Right cardiac atrium (tissue), 5 donors: ENCODE measurements at places on chromosomes 12 and 14. TPM values are rescaled to one million over a fixed set of nuclear protein-coding genes. Genes with fewer than 3 reads are reported as not detected.

- no peak for DNase-seq
These were observed 1187.3 kb upstream of the SEL1L start for GRCh38 chr14:82720946-82721345.

GRCh38 chr12:124422570-124423523 is 128.0 kb downstream of the RFLNA start:
- peak; percentile 98 for DNase-seq

- DNase-seq: no peak
These were observed 69.2 kb downstream of the CRACR2A start for GRCh38 chr12:3683670-3684069.

- no peak for DNase-seq
These were observed 16.4 kb upstream of the MIA2 start for GRCh38 chr14:39217214-39217879.

- DNase-seq: peak; percentile 57
These were observed at the start of gene RNU6-7 for GRCh38 chr14:32201816-32202490. Gene RNU6-7 (plus strand): TSS chr14:32202045.

GRCh38 chr12:32198555-32198954 is 91.9 kb downstream of the BICD1 start:
- DNase-seq: no peak

DNA sequence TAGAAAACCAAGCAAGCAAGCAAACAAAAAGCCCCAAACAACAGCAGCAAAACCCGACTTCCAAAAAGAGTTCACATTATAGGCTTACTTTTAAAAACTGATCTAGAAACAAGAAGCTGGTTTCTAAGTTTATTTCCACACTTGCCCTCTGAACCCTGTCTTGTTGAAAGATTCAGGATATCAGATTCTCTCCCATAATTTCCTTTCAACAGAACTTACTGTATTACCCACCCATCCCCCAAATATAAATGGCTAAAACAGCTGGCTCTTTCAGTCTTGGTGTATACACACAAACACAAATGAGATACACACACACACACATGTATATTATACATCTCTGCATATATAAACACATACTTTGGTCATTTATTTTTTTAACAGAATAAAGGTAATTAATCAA is 460.9 kb downstream of the ZFP36L1 start:
- no peak for DNase-seq

GRCh38 chr12:64383675-64384074 is 6.9 kb downstream of the C12orf56 start:
- no peak for DNase-seq

DNA sequence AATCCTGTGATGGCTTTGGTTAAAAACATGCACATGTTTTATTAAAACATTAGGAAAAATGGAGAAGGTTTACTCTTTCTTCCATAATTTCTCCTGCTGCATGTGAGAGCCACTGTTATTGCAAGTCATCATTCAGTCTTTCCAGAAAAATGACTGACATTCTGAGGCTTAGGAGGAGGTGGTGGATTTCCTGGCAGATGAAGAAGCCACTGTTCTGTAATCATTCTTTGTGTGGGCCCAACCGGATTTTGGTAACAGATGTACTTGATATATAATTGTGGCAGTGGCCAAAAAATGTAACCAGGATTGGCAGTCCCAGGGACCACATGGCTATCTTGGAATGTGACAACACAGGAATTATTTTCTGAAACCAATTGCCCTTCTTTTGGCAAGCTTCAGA is 120.2 kb downstream of the DAAM1 start:
- DNase-seq: no peak

DNA sequence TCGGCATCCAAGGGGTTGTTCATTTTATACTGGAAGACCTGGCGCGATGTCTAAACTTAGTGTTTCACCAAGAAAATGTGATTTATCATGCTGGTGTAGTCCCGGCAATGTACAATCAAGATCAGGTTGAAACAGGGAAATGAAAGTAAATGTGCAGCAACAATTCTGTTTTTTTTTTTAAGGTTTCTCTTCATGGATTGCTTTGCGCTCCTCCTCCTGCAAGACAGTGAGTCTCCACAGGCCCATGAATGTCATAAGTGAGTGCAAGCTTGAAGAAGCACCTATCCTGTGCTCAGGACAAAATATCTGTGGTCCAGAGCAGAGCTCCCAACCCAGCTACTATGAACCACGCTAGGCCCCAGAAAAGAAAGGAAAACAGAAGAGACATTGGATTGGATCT is 143.4 kb downstream of the KCNK10 start:
- no peak for DNase-seq

- no peak for DNase-seq
These were observed 674.3 kb downstream of the TMEM121 start for GRCh38 chr14:106200541-106201315.

DNA sequence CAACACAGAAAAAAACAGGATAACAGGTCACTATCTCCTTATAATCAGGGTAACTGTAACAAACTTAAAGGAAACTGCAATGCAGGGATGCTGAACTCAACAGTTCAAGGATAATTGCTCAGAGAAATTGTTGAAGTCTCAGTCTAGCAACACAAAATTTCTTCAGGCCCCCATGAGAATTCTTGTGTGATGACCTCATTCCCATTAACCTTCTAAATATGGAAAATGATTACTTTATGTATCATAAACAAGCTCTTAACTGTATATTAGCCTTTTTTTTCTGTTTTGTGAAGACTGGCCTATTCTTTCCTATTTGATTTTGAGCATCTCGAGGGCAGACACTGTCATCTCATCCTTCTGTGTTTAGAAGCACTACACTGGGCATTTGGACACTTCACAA is 47.1 kb downstream of the IGF1 start:
- DNase-seq: no peak

GRCh38 chr12:117100251-117100650 is 1.0 kb upstream of the TESC start:
- no peak for DNase-seq

DNA sequence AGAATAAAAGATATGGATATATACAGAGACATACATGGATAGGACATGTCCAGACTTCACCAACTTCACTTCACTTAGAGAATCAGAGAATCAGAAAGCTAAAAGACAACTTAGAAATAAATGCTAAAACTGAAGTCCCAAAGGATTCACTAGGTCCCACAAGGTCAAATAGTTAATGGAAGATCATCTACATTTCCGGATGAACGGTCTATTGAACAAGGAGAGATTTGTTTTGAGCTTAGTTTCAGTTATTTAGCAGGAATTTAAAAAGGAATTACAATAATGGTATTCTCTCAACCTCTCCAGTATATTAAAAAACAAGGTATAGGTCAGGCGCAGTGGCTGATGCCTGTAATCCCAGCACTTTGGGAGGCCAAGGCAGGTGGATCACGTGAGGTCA is 187.0 kb downstream of the MED13L start:
- no peak for DNase-seq

GRCh38 chr14:64645220-64645892 is 58.9 kb upstream of the PLEKHG3 start:
- no peak for DNase-seq

DNA sequence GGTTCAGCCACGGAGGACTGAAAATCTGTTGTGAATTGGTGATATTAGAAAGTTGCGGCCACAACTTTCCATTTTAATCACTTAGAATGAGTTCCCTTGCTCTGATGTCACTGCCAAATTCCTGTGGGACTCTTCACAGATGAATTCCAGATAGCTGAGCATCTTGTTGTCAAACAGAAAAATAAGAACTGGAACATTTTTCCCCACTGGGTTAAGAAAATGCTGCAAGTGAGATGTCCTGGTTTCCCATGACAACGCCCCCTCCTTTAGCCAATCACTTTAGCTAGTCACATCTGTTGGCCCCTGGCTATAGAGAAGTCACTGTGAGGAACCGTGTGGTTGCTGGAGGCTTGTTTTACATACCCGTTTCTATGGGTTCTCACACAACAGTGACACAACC is 135.9 kb downstream of the KTN1 start:
- no peak for DNase-seq

- DNase-seq: no peak
These were observed 10.1 kb upstream of the CLEC12A start for GRCh38 chr12:9961106-9961505.

DNA sequence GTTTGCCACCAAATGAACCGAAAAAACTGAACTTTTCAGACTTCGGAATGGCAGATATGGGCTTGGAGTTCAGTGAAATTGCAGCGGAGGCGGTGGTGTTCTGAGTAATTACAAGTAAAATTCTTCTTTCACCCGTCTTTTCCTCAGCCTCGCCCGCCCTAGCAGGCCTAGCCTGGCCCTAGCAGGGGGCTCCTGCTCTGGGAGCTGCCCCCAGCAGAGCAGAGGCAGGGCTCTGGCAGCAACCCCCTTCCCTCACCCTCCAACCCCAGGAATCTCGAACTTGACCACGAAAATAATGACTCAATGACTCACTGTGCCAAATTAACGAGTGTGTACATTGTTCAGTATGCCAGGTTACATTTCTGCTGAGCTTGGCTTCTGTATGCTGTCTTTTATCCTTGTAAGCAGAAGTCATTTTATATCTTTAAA is 1.1 kb downstream of the PAPLN start:
- no peak for DNase-seq

DNA sequence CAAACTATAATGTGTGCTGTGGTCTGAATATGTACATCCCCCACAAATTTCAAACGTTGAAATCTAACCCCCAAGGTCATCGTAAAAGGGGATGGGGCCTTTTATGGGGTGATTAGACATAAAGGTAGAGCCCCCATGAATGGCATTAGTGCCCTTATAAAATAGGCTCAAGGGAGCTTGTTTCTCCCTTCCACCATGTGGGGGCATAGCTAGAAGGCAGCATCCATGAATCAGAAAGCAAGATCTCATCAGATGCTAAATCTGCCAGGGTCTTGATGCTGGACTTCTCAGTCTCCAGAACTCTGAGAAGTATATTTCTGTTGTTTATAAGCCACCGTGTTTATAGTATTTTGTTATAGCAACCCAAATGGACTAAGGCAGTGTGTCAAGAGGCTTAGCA is 33.4 kb upstream of the IGF1 start:
- DNase-seq: no peak

- no peak for DNase-seq
These were observed 419 bp upstream of the ATXN7L3B start for GRCh38 chr12:74537126-74537706.

GRCh38 chr14:55807881-55808379 is 227.9 kb downstream of the KTN1 start:
- DNase-seq: no peak

GRCh38 chr14:103008768-103009357 is 48.5 kb downstream of the CDC42BPB start:
- peak; percentile 77 for DNase-seq

- no peak for DNase-seq
These were observed 18.7 kb upstream of the SCFD1 start for GRCh38 chr14:30603402-30603801.

DNA sequence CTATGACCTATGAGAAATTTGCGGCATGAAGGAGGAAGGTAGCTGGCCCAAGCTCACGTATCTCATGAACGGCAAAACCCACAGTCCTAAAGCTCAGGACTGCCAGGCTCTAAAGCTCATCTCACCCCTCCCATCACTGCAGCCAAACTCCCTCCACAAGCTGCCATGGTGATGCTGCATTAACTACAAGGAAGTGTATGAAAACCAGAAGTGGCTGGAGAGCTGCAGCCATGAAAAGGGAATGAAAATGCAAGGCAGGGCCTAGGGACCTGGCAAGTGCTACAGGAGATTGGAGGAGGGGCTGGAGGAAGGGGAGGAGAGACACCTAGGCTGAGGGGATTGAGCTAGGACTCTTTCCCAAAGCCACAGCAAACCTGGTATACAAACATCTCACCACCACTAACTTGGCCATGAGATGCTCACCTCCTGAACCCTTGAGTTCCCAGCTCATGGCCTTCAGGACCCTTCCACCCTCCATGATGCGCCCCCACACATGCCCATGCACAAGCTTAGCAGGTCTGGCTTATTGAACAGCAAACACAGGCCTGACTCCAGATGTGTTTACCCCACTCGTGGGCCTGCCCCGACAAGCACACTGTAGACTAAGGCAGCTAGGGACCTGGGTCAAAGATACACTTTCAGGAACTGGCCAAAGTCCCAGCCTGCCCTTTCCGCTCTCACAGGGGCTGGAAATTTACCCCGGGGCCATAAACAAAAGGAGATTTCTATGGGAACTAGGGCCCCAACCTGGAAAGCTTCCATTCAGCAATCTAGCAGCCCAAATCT is 42.0 kb downstream of the LTBP2 start:
- DNase-seq: no peak

- DNase-seq: no peak
These were observed 39.9 kb downstream of the TBC1D30 start for GRCh38 chr12:64864319-64864718.

DNA sequence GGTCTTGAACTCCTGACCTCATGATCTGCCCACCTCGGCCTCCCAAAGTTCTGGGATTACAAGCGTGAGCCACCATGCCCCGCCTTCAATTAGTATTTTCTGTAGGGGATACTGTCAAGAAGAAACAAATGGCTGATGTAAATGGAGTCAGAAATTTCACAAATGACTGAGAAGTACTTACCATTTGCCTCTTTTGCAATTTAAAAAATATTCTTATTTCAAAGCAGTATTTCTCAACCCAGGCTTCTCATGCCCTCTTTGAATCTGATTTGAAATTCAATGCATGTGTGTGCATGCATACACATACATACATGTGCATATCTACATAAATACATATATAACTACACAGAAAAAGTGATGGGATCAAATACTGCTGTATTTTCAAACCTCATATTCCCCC is 4.4 kb downstream of the PSMA6 start:
- DNase-seq: no peak

DNA sequence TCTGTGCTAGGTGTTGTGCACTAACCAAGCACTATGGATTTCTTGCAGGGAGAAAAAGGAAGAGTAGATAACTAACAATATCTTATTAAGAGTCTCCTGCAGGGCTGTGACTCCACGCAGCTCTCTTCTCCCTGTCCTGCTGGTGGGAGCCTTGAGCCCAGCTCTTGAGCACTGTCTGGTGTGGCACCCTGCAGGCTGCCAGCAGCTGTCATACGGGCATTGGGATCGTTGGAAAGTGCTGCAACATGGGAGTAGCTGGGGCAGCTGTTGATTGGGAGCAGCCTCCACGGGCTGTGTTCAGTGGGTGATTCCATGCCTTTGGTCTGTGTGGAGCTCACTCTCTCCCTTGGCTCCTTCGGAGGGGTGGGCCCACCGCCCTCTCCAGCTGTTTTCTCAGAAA is 125.3 kb downstream of the FBXL14 start:
- no peak for DNase-seq

GRCh38 chr12:1630827-1631591 is 2.0 kb downstream of the WNT5B start:
- DNase-seq: peak; percentile 64

- no peak for DNase-seq
These were observed 77.2 kb upstream of the EGLN3 start for GRCh38 chr14:34027990-34028495.

The SLC2A14 gene
- total RNA-seq: not detected

The PRB2 gene
- not detected for total RNA-seq

The TRIM9 gene
- total RNA-seq: 1.2 TPM

The RIMKLB gene
- total RNA-seq: 13.9 TPM

The SUOX gene
- 28.3 TPM for total RNA-seq

The RPGRIP1 gene
- total RNA-seq: 0.42 TPM

The KRT6B gene
- not detected for total RNA-seq

The GZMH gene
- total RNA-seq: 0.97 TPM

The CFAP251 gene
- 0.66 TPM for total RNA-seq

The TOMM20L gene
- not detected for total RNA-seq

The SMIM41 gene
- not detected for total RNA-seq

The SRGAP1 gene
- total RNA-seq: 5.1 TPM

The DEGS2 gene
- total RNA-seq: 0.29 TPM

The IAPP gene
- not detected for total RNA-seq
